ENCODE measurements at places on chromosomes 5 and 9.

DNA sequence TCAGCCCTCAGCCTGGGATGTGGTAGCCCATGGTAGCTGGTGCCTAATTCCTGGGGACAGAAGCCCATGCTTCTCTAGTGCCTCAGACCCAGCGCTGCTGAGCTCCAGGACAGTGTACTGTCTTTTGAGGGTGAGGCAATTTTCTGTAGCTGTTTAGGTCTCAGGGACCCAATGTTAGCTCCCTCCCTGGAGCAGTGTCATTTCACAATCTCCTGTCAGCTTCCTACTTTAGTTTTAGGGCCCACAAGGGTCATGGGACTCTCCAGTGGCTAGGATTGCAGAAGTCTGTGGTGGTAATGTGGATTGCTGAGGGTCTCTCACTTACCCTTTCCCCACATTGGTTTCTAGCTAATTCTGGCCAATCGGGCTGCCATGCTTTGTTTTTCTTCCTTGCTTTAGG, 67.7 kb upstream of the CCL21 start:
- DNase-seq, result no peak

- DNase-seq, result no peak
Observed at GRCh38 chr5:73948720-73949119, 322.7 kb downstream of the ARHGEF28 start.

DNA sequence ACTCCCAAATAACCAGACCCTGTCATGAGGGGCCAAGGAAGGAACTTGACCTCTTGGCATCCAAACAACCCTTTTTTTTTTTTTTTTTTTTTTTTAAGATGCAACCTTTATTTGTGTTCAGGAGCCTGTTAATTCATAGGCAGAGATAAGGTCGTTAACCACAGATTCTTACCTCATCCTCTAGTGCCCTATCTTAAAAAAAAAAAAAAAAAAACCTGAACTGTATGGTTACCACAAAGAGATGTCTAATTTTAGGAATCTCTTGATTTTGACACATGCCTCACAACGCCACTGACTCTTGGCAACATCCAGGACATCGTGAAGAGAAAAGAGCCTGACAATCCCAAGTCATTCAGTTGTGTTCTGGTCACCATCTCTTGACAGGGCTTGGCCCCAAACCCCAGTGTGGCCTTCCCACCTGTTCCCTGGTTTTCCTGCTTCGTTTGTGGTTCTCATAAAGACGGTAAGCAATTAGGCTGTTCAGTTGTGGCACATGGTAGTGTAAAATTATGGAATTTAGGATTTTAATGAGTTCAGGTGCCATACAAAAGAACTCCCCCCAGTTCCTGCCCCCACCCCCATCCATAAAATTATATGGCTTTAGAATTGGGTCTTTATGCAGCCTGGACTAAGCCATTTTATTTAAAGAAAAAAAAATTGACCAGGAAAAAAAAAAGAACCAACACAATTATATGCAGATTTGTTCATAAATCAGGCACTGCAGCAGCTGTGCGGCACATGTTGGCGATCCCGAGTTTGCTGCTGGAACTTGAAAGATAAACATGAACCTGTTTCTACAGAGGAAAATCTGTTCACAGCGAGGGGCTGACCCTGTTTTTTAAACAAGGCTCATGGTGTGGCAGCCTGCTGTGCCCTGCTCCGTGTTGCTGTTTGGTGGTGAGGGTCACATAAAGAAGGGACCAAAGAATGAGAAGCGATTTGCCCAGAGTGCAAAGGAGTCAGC, 267.8 kb upstream of the CLINT1 start:
- no peak for DNase-seq

- no peak for DNase-seq
Observed at GRCh38 chr5:18216016-18216415, 581.8 kb downstream of the TAF11L14 start.

GRCh38 chr9:76478226-76478625, 19.2 kb downstream of the GCNT1 start:
- DNase-seq, result no peak

Measured in NCI-H226 (cell line).